NCI-H526 treated with DMSO at 0.1 percent for 48 hours (cell line): ENCODE measurements at places on chromosomes 12 and 14.

DNA sequence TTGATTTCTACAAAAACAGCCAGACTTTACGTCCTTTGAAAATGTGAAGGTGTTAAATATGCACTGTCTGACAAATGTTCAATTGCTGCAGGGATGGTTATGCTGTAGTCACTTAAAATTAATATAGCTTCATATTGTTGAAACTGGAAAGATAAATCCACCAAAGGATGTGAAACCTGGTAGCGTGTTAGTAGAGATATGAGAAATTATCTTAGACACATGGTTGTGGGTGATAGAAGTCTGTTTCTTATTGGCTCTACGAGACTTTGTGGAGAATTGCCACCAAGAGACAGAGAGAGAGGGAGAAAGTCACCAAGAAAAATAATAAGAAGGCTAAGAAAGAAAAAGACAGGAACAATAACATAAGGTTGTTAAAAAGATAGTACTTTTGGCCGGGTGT, 2.6 kb upstream of the CAPRIN2 start:
- no peak for DNase-seq

GRCh38 chr12:95339086-95339788, 121.6 kb downstream of the VEZT start:
- no peak for DNase-seq

GRCh38 chr12:129103231-129103630, 250.0 kb downstream of the GLT1D1 start:
- no peak for DNase-seq

DNA sequence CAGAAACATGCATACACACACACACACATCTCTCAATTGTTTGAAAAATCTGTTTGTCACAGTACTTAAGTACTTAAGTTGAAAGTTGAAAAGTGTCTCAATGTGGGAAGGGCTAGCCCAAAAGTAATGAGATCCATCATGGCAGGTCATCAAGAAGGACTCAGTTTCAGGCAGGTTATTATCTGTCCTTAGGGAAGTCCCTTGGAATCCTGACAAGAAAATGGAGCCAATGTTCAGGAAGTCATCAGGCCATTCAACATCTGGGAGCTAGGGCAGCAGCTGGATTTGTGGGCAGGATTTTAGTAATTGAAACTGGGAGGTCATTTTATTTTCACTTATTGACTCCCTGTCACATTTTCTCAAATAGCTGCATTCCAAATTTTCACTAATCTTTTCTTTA, 56.0 kb downstream of the MSRB3 start:
- DNase-seq, result no peak

DNA sequence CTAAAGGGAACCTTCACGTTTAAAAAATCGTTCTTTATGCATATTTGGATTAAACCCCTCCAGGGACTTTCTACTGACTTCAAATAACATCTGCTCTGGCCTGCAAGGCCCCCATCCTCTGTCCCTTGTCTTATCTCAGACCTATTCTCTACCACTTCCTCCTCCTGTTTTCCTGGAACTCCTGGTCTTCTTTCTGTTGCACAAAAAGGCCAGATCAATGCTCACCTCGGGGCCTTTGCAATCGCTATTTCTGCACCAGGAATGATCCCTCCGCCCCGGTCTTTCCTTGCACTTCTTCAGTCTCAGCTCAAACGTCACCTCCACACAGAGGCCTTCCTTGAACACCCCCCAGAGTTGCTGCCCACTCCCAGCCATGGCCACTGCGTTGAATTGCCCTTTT, 57.6 kb upstream of the BEGAIN start:
- no peak for DNase-seq

DNA sequence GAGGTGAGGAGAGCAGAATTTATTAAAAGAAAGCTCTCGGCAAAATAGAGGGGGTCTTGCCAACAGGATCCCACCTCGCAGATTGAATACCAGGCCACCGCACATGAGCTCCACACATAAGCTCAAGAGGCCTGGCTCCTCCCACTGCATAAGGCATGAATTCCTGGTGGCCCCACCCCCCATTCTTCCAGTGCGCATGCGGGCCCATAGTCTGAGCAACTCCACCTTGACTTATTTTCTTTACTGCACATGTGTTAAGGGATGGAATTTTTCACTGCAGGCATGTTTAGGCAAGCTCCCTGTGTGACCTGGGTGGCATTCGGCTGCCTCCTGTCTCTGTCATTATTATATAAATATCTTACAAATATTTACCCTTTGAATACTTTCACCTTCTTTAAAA, 412.5 kb downstream of the RMST start:
- no peak for DNase-seq

- no peak for DNase-seq
Measured at GRCh38 chr14:72606879-72607278, 287.0 kb downstream of the DPF3 start.

GRCh38 chr14:79573486-79573885, 637.8 kb downstream of the DIO2 start:
- no peak for DNase-seq

- DNase-seq, result no peak
Measured at GRCh38 chr12:2413999-2414792, 361.4 kb downstream of the CACNA1C start.

- no peak for DNase-seq
Measured at GRCh38 chr12:32284561-32284960, 114.8 kb upstream of the FGD4 start.

GRCh38 chr12:42691991-42692557, 102.5 kb upstream of the PRICKLE1 start:
- no peak for DNase-seq

- no peak for DNase-seq
Measured at GRCh38 chr14:103384450-103385151, 614 bp upstream of the MARK3 start.

GRCh38 chr12:123049398-123050240, 69.1 kb downstream of the ARL6IP4 start:
- DNase-seq, result no peak

DNA sequence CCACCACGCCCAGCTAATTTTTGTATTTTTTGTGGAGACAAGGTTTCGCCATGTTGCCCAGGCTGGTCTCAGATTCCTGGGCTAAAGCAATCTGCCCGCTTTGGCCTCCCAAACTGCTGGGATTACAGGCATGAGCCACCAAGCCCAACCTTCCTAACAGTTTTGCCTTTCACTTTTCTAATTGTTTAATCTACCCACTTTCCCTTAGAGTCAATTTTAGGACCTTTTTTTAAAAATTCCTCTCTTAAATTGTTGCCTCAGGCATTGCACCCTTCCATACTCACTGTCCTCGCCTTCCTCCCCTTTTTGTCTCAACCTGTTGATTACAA, 11.5 kb downstream of the ZFHX2 start:
- no peak for DNase-seq

DNA sequence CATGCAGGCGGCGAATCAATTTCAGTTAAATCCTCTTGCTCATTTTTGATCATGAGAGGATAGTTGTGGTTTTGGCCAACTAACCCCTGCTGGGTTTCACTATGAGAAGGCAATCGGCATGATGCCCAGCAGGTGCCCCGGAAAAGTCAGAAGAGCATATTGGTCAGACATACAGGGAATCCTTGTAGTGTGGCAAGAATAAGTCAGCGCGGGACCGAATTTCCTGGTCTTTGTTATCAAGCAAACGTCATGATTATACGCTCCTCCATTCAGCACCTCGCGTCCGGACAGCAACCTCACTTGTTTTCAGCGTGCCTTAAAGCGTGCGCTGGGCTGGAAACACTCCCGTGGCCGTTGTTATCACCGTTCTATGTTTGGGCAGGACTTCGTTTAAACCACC, 1.8 kb downstream of the TBC1D30 start:
- peak; percentile 66 for DNase-seq

DNA sequence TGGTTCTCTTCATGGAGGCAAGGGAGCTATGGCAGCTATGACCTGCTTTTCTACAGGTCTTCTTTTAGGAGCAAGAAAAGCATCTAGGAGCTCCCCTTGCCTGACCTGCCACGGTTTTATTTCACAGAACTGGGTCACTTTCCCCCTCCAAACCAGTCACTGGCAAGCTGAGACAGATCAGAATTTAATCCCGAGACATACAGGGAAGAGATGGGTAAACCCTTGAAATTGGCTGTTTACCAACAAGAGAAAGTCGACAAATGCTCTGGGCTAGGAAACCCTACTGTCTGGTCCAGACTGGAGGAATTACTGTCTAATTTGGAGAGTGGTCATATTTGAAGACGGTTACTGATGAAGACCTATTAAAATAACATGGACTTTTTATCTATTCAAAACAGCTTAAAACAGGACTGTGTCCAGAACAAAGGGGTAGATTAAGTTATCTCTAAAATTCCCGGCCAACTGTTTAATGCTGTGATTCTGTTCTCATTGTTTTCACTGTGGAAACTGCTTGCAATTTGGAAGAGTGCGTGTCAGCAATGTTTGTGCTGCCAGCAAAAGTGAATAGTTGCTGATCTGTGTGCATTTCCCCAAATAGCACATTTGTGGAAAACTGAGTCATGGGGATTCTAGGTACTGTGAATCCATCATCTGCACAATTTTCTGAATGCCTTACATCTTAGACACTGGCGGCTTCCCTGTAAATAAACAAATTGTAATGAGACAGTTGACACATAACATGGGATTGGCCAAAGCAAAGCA, 73.4 kb upstream of the EEA1 start:
- no peak for DNase-seq

DNA sequence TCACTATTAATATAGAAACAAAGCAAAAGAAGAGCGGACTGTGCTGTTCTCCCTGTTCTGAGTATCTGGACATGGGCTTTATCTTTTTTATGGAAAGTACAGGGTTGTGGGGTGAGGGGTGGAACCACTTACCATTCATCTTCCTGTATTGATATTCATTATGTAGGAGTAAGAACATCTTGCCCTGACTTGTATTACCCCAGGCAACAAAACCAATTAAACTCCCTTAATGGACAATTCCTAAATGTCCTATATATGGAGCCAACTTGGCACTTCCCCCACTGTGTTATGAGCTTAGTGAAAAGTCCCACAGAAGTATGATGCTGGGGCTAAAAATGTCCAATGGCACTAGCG, 139.9 kb upstream of the KRR1 start:
- DNase-seq, result no peak

DNA sequence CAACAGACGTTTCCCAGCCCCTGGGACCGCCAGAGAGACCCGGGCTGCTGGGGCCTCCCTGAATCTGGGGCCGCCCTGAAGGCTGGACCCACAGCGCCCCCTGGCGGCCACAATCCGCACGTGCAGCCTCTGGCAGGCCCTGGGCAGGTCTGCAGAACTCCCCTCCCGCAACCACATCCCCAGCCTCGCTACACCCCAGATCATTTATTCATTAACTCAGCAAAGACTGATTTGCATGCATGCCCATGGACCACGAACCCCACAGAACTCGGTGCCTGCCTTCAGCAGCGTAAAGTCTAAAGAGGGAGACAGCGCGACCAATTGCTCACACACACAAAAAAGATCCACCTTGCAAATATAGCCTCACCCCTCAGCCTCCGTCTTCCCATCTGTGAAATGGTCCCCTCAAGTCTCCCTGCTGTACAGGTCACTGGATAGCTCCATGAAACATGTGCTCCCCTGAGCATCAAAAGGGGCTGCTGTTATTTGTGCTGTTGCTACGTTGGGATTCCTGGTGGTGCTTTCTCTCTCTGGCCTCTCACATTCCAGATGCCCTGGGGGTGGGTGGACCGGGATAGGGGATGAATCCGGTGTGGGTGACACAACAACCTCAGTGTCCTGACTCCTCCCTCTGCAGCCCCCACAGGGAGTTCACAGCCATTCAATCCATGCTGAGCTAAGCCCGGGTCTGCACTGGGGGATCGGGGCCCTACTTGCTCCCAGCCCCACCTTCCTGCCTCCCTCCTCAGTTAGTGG, 96.4 kb downstream of the SCARB1 start:
- DNase-seq, result peak; percentile 8

DNA sequence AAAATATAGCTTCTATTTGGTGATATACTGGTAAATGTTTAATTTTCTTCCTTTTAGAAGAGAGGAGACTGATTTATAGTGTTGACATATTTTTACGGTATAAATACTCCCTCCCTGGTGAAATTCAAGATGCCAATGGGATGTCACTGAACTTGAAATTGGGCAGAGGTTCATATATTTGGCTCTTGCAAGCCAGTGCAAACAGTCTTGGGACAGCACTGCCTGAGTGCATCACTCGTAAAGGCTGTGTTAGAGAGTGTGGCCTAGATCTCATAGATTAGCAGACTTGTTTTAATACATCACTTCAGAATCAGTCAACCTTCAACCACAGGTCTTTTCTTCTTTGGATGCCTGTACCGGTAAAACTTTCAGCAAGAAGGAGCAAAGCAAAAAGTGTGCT, 681.0 kb downstream of the NRXN3 start:
- no peak for DNase-seq

GRCh38 chr14:57136669-57137328, 131.9 kb downstream of the EXOC5 start:
- DNase-seq, result no peak

- DNase-seq, result no peak
Measured at GRCh38 chr12:47207340-47207717, 127.6 kb upstream of the AMIGO2 start.

DNA sequence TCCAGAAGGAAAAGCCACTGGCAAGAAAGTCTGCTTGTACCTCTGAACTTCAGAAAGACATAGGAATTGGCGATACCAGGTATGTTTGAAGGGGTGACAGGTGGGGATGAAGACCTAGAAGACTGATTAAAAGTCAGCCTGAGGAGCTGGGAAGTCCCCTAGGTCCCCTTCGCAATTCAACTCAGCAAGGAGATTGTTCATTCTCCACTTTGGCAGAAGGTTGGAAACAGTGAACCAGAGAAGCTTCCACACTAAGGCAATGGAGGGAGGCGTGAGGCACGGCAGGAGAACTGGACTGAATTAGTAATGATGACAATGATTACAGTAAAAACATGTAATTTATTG, 240.3 kb upstream of the TMPO start:
- DNase-seq, result no peak

DNA sequence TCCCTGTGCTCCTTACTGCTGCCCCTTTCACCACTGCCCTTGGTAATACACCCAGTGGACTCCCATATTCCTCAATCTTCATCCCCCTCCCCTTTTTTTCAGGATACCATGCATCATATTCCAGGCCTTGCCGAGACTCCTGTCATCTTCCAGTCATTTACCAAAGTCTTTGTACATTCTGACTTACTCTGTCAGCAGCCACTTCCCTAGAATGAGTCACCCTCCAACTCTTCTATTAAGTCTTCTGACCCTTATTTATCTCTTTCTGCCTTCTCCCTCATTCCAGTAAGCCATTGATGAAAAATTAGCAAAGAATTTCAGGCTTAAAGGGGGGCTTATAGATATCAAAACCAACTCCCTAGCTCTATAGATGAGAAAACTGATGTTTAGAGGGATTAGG, 128.0 kb downstream of the STXBP6 start:
- no peak for DNase-seq
